ENCODE measurements at places on chromosomes 3 and 15. TPM values are rescaled to one million over a fixed set of nuclear protein-coding genes. Genes with fewer than 3 reads are reported as not detected.

The MYEF2 gene
- total RNA-seq: 5.1 TPM

GRCh38 chr3:76871655-76872054, 168.2 kb upstream of the ROBO2 start:
- no peak for DNase-seq

- DNase-seq: no peak
Measured at GRCh38 chr3:167691366-167691765, 37.6 kb upstream of the WDR49 start.

The TLNRD1 gene
- total RNA-seq: 9.3 TPM

The CCDC80 gene
- 614 TPM for total RNA-seq

DNA sequence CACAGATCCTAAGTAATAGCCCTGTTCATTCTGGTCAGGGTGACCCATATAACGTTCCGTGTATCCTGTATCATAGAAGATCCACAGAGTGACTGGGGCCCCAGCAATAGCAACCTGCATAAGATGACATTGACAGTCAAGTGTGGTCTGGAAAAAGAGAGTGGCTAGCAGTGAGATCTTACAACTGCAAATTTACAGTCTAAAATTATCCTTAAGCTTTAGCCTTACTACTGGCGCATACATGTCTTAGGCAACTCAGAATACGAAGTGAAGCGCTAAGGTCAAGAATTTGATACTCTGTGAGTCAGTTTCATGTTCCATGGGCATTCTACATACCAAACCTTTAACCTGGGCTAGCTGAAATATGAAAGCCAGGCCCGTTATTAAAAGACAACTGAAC, 29.2 kb upstream of the IGDCC4 start:
- DNase-seq: no peak

GRCh38 chr3:188829576-188829975, 342.2 kb upstream of the TPRG1 start:
- DNase-seq: no peak

The SCG5 gene
- 16.7 TPM for total RNA-seq

The TTLL13 gene
- 0.09 TPM for total RNA-seq

DNA sequence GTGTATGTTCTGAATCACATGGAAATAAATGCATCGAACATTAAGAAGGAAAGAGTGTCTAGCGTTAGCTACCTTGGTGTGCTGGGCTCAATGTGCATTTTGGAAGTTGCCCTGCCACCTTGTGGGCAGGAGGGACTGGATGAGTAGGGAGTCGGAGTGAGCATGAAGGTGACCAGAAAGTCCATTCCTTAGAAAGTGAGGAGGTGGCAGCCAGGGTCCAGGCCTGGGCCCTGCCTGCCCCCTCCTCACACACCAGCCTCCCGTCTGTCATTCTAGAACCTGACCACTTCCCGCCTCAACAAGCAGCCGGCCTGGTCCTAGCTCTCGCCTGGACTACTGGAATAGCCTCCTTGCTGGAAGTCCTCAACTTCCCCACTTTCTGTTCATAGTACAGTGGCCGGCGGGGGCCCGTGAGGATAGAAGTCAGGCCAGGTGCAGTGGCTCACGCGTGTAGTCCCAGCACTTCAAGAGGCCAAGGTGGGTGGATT, 10.2 kb upstream of the GATA2 start:
- no peak for DNase-seq

The TNFSF10 gene
- 5.0 TPM for total RNA-seq

- DNase-seq: no peak
Measured at GRCh38 chr15:83364501-83364900, 80.0 kb upstream of the BNC1 start.

The SMCO1 gene
- total RNA-seq: not detected

The QTRT2 gene
- total RNA-seq: 23.7 TPM

- DNase-seq: no peak
Measured at GRCh38 chr15:36252146-36252711, 327.2 kb upstream of the CDIN1 start.

The FANCD2OS gene
- not detected for total RNA-seq

DNA sequence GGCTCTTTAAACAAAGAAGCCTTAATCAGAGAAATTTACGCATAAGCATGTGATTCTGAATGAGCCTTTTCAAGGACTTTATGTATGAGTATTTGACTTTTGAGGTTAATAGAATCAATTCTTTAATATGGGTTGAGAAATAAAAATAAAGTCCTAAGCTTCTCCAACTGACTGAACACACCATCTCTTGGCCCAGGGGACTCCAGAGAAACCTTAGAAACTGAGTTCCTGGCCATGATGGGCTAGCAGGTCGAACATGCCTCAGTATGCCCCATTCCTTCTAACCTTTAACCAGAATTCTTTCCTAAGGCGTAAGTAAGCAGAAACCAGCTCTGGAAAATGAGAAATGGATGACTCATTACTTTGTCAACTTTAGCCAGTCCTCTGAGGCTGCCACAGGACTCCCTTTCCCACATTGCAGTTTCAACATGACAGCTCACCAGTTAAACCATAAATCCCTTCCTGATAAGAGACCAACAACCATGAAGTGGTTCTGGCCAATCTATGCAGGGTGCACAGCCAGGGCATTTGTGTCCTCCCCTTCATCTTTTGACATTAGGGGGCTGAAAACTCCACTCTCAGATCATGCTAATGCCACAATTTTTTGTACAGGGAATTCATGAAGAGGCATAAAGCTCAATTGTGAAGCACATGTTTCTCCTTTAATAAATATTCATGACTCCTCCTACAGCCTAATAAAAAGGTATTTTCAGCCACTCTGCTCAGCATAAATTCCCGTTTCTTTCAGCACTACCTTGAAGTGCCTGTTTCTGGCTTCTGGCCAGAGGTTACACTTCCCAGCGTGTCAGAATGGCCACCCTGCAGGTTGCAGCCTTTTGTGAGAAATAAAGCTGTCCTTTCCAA, 33.3 kb downstream of the TM4SF18 start:
- DNase-seq: peak; percentile 95

GRCh38 chr15:100118546-100118945, 223.2 kb downstream of the ADAMTS17 start:
- no peak for DNase-seq

The PRKCI gene
- total RNA-seq: 63.9 TPM

GRCh38 chr3:67044955-67045354, 46.8 kb downstream of the KBTBD8 start:
- no peak for DNase-seq

GRCh38 chr3:48594417-48595049, 596 bp downstream of the COL7A1 start:
- no peak for DNase-seq

DNA sequence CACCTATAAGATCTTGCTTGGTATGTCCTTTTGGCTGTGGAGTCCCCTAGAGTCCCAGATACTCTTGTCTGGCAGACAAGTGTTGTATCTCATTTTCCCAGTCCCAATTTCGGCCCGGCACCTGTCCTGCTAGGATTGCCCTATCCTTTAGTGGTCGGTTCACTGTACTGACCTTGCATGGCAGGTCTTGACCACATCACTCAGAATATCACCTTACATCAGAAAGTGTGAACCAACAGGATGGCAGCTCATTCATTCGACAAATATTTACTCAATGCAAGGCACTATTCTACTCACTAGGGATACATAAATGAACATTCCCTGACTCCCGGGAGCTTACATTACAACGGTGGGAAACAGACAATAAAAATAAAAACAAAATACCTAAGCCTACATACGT, 5.7 kb upstream of the CCDC80 start:
- DNase-seq: no peak

GRCh38 chr15:63035977-63036376, 6.6 kb upstream of the TPM1 start:
- DNase-seq: no peak

Measured in fibroblast of the aortic adventitia (primary cell).